Epithelial cell of prostate (primary cell): ENCODE measurements at places on chromosomes 7 and 10.

DNA sequence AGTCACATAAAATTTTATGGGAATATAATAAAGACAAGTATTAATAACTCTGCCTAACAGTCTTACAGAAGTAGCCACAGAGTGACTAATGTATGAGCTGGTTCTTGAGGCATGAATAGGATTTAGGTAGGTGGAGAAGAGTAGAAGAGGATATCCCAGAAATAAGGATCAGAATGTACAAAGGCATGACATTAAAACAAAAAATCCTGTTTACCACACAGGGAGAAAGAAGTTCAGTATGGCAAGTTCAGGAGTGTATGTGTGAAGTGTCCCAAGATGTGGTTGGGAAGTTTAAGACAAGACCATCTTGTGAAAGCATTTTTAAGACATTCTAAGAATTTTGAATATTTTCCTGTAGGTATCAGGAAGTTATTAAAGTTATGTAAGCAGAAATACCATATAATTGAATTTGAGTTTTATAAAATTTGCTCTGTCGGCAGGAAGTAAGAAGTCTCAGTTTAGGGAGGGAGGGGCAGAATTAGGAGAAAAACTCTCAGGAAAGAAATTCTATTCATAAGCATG lies 64.7 kb upstream of the CAV2 start:
- peak; percentile 53 for DNase-seq

DNA sequence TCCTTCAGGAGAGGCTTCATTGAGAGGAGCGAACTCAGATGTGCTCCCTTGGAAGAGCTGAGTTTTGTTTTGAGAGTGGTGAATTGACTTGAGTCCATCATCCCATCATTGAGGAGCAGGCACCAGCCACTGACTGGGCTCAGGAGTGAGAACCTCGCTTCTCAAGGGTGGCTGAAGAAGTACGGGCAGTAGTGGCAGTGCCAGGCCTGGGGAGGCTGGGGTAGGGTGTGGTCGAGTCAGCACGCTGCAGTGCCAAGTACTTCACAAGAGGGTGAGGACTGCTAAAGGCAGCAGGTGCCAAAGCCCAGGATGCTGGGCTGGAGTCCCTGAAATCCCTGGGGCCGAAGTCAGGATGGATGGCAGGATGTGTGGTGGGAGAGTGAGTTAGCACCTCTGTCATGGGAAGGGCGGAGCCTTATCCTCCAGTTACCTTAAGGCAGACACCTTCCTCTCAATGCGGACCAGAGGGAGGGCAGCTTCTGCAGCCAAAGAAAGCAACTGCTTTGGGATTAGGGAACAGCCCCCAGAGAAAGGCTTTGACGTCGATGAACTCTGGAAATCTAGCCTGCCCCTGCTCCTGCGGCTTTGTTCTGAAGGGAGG lies 210.3 kb downstream of the CAMK1D start:
- no peak for DNase-seq

DNA sequence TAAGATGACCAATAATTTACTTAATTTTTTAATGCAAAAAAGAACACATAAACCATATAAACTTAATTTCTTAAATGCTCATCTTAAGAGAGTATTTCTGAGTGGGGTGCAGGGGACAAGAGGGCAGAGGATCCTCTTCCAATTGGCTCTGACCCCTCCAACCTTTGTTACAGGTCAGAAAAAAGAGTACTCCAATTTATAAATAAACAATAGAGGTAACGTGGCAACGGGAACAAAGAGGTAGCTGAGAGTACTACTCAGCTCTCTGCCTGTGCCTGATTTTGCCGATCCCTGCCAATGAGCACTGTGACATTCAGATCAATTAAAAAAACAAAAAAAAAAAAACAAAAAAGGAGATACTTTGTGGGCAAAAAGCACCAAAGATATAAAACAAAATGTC lies 307.9 kb downstream of the PARD3 start:
- DNase-seq = no peak

- no peak for DNase-seq
Observed at GRCh38 chr7:117610396-117610795, 130.6 kb downstream of the CFTR start.

GRCh38 chr7:80307227-80307856 lies 172.7 kb downstream of the GNAI1 start:
- DNase-seq = peak; percentile 34

- no peak for DNase-seq
Observed at GRCh38 chr7:127486654-127487053, 94.1 kb upstream of the ZNF800 start.

GRCh38 chr10:6173203-6173602 lies 29.5 kb upstream of the PFKFB3 start:
- DNase-seq = no peak

DNA sequence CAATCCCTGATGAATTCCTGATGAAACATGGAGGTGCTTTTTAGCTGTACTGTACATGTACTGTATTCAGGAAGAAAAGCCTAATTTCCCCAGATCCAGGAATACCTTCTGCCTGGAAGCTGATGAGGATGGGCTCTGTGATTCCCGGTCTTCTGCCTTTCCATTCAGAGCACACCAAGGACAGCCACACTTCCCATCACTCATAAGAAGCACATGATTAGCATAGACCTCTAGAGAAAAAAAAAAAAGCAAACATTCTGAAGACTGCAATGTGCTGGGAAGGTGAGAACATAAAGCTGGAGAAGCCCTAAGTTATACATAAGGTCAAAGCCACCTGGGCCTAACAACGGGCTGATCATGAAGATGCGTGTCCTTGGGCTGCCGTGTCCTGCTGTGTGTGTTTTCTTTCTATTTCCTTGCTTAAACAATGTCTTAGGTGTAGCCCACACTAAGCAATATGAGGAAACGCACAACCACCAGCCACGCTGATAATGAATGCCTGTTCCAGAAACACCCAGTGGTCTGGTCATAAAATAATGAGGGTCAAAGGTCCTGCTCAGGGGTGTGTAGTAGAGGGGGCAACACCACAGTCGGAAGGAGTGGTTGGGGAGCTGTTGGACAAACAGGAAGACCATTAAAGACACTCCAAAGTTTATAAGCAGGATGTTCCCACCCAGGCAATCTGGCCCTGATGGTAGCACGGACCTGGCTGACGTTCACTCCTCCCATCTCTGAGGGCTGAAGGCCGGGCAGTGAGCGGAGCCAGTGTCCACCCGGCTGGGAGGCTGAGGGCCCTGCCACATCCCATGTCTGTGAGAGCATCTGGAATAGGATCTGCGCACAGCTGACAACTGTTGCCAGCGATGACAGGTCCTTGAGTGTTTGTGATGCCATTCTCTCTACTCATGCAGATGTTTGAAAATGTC lies 7.9 kb downstream of the PKD1L1 start:
- no peak for DNase-seq

DNA sequence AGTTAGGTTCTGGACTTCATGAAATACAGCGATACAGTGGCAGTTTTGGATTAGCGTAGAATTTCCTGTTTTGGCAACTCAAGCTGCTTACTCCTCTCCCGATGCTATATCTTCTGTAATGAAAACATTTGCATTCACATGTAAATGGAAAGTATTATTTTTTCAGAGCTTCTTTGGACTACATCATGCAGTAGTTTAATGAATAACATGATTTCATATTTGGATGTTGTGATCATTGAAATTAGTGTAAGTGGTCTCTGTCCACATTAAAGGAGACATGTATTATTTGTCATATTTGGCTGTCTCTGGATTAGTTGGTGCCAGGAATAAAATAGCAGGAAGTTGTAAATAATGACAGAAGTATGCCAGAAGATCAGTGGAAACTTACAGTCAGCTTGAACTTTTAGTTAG lies 331.6 kb downstream of the GFRA1 start:
- no peak for DNase-seq

- no peak for DNase-seq
Observed at GRCh38 chr7:150564566-150564965, 2.6 kb upstream of the GIMAP4 start.

DNA sequence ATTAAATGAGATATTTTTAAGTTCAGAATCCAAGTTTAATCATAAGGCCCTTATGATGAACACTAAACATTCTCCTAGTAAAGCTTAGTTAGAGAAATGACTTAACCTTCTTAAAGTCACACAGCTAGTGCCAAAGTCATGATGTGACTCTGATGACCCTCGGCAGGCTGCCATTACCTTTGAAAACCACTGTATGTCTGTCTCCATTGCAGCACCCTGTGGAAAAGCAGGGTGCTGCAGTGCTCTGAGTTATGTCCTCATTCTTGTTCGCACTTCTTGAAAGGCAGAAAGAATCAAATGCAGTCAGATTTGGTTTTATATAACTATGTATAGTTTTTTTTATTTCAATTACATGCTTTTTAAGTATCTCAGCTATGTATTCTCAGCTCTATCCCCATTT lies 105.0 kb downstream of the PHTF2 start:
- DNase-seq = no peak

- no peak for DNase-seq
Observed at GRCh38 chr7:37899712-37900247, 16.8 kb downstream of the SFRP4 start.
